ENCODE measurements at places on chromosomes 2 and 18.
A peak's percentile ranks its signal among the peaks of the same experiment; 100 is the strongest.

DNA sequence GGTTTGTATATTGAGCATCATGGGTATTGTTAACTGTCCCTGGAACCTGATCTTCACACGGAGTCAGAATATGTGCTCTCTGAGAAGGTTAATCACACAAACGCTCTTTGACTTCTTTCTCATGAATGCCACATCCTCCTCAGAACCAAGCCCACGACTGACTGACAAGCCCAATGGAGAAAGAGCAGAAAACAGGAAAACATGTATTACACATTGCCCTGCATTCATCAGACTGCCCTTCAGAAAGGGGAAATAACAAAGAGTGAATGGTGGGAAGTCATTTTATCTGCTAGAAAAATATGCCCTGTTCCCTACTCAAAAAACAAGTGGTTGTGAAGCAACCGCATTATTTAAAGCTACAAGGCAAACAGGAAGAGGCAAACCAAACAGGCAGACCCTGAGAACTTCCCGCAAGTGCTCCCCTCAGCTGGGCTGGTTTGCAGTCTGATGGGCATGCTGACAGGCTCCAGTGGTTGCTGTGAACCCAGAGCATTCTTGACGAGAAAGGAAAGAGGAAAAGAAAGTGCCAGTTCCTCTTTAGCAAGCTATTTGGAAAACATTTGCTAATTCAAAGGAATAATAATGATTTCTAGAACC lies 172.9 kb upstream of the SETBP1 start:
- DNase-seq = no peak
- H3K4me3 ChIP-seq = no peak overlapping the region
- no peak overlapping the region for H3K27ac ChIP-seq
- H3K4me1 ChIP-seq = no peaks in the 10 kb centered on the region
- H3K27me3 ChIP-seq = no peaks in the 10 kb centered on the region

DNA sequence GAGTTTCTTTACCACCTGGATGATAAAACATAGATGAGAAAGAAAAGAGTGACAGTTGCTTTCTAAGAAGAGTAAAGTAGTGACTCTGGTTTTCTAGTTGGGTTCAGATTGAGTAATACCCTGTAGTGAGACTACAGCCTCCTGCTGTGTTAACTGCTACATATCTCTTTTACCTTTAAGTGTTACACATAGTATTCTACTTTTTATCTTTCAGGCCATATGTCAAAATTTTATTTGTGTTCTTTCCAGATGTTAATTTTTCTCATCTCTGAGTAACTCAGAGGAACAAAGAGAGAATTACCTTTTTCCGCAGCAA lies 348.2 kb downstream of the CTNNA2 start:
- no peaks in the 10 kb centered on the region for H3K4me1 ChIP-seq
- H3K4me3 ChIP-seq = no peak overlapping the region
- no peak overlapping the region for H3K27ac ChIP-seq
- H3K36me3 ChIP-seq = no peaks in the 10 kb centered on the region

DNA sequence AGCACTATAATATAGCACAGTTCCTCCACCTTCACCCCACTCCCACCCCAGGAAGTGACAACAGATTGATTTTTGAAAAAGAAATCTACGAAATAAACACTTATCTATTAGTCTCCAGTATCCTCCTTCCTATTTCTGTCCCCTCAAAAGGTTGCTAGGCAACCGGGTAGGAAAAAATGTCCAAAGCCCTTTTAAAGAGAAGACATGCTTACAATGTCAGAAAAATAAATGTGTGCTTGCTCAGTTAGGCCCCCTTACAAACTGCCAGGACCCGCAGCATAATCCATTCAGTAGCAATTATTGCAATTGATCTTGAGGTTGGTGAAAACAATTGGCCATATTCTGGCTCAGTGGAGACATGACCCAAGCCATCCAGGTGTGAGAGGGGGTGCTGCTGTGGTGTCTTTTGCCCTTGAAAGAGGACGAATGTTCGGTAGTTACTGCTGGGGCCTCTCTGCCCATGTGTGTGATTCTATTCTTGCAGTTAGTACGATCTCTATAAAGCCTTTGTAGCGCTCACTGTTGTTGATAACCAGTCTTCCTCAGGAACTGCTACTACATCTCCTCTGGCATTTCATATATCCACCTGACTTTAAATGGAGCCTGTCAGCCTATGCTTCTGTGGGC lies 144.3 kb downstream of the MYO3B start:
- DNase-seq = no peak
- H3K4me1 ChIP-seq = no peaks in the 10 kb centered on the region
- H3K36me3 ChIP-seq = no peaks in the 10 kb centered on the region
- no peak overlapping the region for H3K4me3 ChIP-seq
- H3K27me3 ChIP-seq = no peaks in the 10 kb centered on the region
- no peak overlapping the region for H3K27ac ChIP-seq

- no peaks in the 10 kb centered on the region for H3K27me3 ChIP-seq
- H3K4me1 ChIP-seq = no peaks in the 10 kb centered on the region
- no peaks in the 10 kb centered on the region for H3K36me3 ChIP-seq
- H3K27ac ChIP-seq = no peak overlapping the region
- DNase-seq = peak; percentile 61
Observed at GRCh38 chr2:137888845-137889244, 75.4 kb upstream of the HNMT start.

- DNase-seq = no peak
- H3K27me3 ChIP-seq = no peaks in the 10 kb centered on the region
- H3K36me3 ChIP-seq = no peaks in the 10 kb centered on the region
- H3K27ac ChIP-seq = no peak overlapping the region
- no peaks in the 10 kb centered on the region for H3K4me1 ChIP-seq
Observed at GRCh38 chr2:211900000-211900399, 638.6 kb downstream of the ERBB4 start.

- no peaks in the 10 kb centered on the region for H3K27me3 ChIP-seq
- DNase-seq = no peak
- H3K27ac ChIP-seq = no peak overlapping the region
Observed at GRCh38 chr2:85800586-85800985, 46.8 kb downstream of the ATOH8 start.

GRCh38 chr2:191543708-191544107 lies 134.2 kb upstream of the NABP1 start:
- peaks cover 7% of the 10 kb centered on the region for H3K4me1 ChIP-seq
- H3K27me3 ChIP-seq = no peaks in the 10 kb centered on the region
- no peak overlapping the region for H3K4me3 ChIP-seq
- no peak for DNase-seq

GRCh38 chr2:238670111-238670585 lies 177.7 kb upstream of the TWIST2 start:
- no peak overlapping the region for H3K4me3 ChIP-seq
- H3K27ac ChIP-seq = no peak overlapping the region
- no peaks in the 10 kb centered on the region for H3K36me3 ChIP-seq
- H3K4me1 ChIP-seq = no peaks in the 10 kb centered on the region

- H3K36me3 ChIP-seq = no peaks in the 10 kb centered on the region
- H3K4me1 ChIP-seq = no peaks in the 10 kb centered on the region
- H3K4me3 ChIP-seq = no peak overlapping the region
- no peak overlapping the region for H3K27ac ChIP-seq
- no peak for DNase-seq
- peaks cover 3% of the 10 kb centered on the region for H3K27me3 ChIP-seq
Observed at GRCh38 chr18:55142410-55142809, 183.1 kb upstream of the CCDC68 start.

GRCh38 chr18:3660739-3661515 lies 211.0 kb downstream of the TGIF1 start:
- H3K4me3 ChIP-seq = no peak overlapping the region
- H3K27me3 ChIP-seq = no peaks in the 10 kb centered on the region

GRCh38 chr2:50582164-50582563 lies 449.8 kb downstream of the NRXN1 start:
- H3K4me1 ChIP-seq = no peaks in the 10 kb centered on the region
- H3K4me3 ChIP-seq = no peak overlapping the region
- no peak for DNase-seq
- H3K36me3 ChIP-seq = no peaks in the 10 kb centered on the region
- H3K27me3 ChIP-seq = no peaks in the 10 kb centered on the region
- no peak overlapping the region for H3K27ac ChIP-seq

DNA sequence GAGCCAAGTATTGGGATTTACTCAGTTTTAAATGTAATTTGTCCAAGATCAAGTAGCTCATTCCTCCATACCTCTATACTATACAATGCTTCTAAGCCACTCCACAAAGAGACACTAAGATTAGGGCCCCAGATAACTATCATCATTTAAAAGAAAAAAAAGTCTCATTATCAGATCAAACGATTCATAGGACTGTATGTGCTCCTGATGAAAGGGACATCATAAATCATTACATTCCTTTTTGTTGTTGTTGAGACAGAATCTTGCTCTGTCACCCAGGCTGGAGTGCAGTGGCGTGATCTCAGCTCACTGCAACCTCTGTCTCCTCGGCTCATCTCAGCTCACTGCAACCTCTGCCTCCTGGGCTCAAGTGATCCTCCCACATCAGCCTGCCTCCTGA lies 2.2 kb upstream of the SLC3A1 start:
- no peak for DNase-seq
- no peak overlapping the region for H3K4me3 ChIP-seq
- no peaks in the 10 kb centered on the region for H3K36me3 ChIP-seq
- H3K27ac ChIP-seq = no peak overlapping the region
- H3K27me3 ChIP-seq = no peaks in the 10 kb centered on the region

- no peak overlapping the region for H3K4me3 ChIP-seq
- no peak for DNase-seq
- no peaks in the 10 kb centered on the region for H3K27me3 ChIP-seq
Observed at GRCh38 chr18:74328206-74328605, 12.6 kb downstream of the C18orf63 start.

DNA sequence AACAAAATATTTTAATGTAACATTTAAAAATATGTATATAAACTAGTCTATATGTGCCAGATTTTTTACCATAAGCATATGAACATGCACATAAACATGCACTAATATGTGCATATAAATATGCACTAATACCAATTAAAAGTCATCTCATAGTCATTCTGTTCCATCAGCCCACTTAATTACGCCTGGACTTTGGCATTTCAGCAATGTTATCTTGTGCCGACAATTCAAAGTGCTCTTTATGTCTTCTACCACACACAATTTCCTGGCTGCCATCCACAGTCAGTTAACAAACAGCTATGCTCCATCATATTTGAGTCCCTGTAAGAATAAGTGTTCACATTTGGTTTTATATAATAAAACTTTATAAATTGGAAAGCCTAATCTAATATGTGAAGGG lies 92.6 kb upstream of the TSPYL6 start:
- no peaks in the 10 kb centered on the region for H3K36me3 ChIP-seq
- no peak for DNase-seq
- H3K27ac ChIP-seq = no peak overlapping the region
- H3K4me1 ChIP-seq = no peaks in the 10 kb centered on the region
- H3K27me3 ChIP-seq = no peaks in the 10 kb centered on the region
- H3K4me3 ChIP-seq = no peak overlapping the region

- no peak overlapping the region for H3K4me3 ChIP-seq
- no peaks in the 10 kb centered on the region for H3K36me3 ChIP-seq
- peaks cover 6% of the 10 kb centered on the region for H3K27me3 ChIP-seq
- DNase-seq = peak; percentile 69
- no peak overlapping the region for H3K27ac ChIP-seq
Observed at GRCh38 chr18:46481048-46481846, 175.8 kb downstream of the LOXHD1 start.

GRCh38 chr2:174888146-174888545 lies 117.0 kb downstream of the CHN1 start:
- H3K27me3 ChIP-seq = no peaks in the 10 kb centered on the region
- no peaks in the 10 kb centered on the region for H3K4me1 ChIP-seq
- no peak overlapping the region for H3K4me3 ChIP-seq
- no peak overlapping the region for H3K27ac ChIP-seq
- no peak for DNase-seq

GRCh38 chr18:50656841-50657470 lies 97.1 kb downstream of the MAPK4 start:
- H3K27me3 ChIP-seq = no peaks in the 10 kb centered on the region
- no peaks in the 10 kb centered on the region for H3K36me3 ChIP-seq
- no peak overlapping the region for H3K4me3 ChIP-seq
- DNase-seq = no peak

All from hepatocyte (in vitro differentiated cells).